NB4 (cell line): ENCODE measurements at places on chromosomes 7 and 10.
A peak's percentile ranks its signal among the peaks of the same experiment; 100 is the strongest.

DNA sequence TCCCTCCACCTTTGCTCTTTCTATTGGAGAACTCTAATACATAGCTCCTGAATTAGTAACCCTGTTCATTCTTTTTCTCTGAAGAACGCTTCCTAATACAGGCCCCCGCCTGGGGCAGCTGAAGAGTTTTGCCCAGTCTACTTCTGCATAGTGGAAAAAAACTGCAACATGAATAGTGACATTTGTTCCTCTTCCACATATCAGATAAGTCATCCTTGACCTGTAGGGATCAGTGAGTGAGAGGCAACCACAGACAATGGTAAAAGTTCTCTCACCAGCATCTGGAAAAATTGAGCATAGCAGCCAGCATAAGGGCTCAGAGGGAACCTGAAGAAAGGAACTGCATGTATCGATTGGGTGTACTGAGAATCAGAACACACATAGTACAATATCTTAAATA lies 262.0 kb downstream of the STK31 start:
- no peak for DNase-seq

GRCh38 chr10:38093816-38094157 lies 350 bp upstream of the ZNF37A start:
- no peak for DNase-seq

DNA sequence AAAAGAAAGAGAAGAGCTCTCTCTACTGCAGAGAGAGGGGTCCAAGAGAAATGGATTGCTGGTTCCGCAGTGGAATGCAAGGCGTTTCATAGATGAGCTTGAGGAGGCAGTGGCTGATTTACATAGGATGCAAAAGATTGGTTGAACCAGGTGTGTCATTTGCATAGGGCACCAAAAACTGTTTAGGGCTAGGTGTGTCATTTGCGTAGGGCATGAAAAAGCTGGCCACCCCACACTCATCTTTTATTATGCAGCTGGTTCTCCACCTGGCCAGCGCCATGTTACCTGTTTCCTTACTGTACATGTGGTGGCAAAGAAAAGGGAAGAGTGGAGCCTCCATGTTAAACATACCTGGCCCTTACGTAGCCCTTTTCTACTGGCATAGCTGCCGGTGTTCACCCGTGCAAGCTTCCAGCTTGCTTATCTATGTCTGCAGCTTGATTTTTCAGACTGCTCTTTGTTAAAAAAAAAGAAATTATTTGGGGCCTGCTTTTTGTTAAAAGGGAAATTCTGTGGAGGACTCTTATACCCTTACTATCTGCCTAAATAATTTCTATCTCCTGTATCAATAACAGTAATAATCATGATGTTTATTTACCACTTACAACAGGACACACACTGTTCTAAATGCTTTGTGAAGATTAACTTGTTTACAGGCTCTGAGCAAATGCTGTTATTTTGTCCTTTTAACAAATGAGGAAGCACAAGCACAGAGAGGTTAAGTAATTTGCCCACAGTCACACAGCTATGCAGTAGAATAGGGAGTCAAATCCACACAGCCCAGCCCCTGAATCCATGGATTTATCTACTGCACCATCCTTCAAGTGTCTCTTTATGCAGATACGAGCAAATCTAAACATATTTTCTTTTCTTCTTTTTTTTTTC lies 33.3 kb downstream of the CASP7 start:
- DNase-seq: no peak

DNA sequence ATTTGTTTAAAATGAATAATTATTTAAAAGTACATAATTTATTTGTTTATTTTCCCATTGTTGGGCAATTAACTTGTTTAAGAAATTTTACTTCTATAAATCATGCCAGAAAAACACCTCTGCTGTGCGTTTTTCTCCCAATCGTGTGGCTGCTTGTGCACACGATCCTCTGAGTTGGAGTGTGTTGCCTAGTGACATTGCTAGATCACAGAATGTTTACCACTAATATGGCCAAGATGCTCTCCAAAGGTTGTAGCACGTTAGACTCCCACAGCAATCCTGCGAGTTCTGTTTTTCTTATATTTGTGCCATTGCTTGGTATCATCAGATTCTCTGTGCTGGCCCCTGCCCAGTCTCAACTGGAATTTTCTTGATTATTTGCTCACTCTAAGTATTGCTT lies 207.1 kb upstream of the ADCY1 start:
- DNase-seq: no peak

DNA sequence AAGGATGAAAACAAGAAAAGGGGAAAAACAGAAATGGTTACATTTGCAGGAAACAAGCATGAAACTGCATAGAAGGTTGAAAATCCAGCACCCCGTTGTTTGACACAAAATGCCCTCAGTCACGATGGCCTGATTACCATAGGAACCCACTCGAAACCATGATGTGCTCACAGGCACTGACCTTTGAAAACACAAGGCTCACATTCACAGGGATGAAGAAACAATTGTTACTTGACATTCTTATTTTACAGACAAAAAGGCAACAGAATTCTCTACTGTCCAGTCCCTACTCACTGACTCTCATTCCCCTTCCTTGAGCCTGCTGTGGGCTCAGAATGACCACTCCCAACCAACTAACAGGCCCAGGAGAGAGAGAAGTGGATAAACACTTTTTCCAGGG lies 131.4 kb upstream of the PDLIM1 start:
- DNase-seq: no peak

DNA sequence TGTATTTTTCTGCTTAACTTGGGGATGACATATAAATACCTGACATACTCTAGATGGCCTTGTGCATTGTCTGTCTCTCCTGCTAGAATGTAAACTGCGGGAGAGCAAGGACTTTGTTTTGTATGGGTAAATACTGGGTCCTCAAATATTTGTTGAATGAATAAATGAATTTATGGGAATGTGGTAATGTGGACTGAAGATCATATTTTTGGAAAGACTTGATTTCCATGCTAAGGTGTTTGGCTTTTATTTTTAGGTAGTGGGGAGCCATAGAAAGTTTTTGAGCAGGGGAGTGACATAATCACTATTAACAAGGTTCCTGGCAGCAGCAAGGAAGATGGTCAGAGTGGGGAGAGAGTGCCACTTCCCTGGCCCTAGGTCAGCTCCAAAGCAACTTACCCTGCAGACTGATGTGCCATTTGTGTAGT lies 27.0 kb downstream of the UBTD1 start:
- DNase-seq: no peak

GRCh38 chr7:52525772-52526341 lies 509.6 kb upstream of the POM121L12 start:
- no peak for DNase-seq

GRCh38 chr7:116534790-116535189 lies 10.0 kb downstream of the CAV1 start:
- DNase-seq: no peak

DNA sequence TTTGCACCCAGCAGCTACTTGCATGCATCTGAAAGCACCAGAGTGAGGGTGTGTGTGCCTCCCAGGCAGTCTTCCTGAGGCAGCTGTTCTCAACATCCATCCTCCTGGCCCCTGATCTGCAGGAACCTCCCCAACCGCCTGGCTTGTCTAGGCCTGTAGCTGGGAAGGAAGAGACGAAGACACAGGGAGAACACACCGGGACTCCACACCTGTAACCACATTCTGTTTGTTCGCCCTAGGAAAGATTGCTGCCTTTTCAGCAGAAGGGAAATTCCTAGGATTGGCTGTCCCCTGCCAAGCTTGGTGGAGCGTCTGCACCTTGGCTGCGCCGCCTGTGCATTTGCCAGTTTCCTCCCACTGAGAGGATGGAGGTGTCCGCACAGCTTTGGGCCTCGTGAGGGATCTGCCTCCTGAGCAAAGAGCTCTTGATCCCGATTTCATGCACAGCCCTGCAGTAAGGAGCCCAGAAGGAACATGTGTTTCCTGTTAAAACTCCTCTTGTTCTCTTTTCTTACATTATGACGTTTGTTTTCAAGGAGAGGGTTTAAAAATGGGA lies 154.6 kb downstream of the TPST1 start:
- no peak for DNase-seq

GRCh38 chr10:62560201-62560819 lies 186.1 kb downstream of the ZNF365 start:
- no peak for DNase-seq

GRCh38 chr10:77970869-77971803 lies 44.6 kb upstream of the DLG5 start:
- peak; percentile 74 for DNase-seq

DNA sequence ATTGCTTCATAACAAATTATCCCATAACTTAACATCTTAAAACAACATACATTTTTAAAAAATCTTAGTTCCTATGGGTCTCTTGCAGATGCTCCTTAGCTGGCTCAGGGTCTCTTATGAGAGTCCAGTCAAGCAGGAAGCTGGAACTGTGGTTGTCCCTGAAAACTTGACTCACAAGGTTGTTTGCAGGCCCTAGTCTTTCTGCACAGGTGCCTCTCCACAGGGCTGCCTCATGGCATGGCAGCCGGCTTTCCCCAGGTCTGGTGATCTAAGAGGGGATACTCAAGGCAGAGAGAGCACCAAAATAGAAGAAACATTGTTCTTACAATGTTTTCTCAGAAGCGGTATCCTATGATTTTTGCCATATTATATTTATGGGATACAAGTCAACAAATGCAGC lies 127.1 kb downstream of the CDK14 start:
- no peak for DNase-seq

DNA sequence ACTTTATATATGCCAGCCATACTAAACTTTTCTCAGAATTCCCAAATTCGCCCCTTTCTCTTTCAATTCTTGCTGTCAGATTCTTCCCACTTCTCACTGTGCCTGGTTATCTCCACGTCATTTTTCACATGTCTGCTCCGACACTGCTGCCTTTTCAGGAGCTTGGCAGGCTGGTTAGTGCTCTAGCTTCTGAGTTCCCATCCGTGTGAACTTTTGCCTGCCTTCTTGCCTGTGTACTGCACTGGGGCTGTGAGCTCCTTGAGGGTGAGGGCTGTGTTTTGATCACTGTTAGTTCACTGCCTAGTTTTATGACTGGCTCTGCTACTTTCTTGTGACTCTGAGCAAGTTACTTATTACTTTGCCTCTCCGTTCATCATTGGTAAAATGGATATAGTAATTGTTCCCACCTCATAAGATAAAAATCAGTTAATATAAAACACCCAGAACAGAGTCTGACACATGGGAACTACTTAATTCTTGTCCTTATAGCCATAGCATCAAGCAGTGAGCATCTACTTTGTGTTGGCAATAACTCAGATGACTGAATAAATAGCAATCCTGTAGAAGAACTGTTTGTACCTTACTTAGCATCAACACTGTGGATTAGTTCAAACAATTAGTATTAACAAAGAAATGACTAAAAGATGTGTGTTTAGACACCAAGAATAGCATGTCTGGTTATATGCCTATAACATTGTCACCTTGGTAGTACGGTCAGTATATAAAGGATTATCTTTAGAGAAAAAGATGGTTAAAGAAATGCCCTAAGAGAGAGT lies 5.5 kb downstream of the GSTO1 start:
- DNase-seq: no peak

DNA sequence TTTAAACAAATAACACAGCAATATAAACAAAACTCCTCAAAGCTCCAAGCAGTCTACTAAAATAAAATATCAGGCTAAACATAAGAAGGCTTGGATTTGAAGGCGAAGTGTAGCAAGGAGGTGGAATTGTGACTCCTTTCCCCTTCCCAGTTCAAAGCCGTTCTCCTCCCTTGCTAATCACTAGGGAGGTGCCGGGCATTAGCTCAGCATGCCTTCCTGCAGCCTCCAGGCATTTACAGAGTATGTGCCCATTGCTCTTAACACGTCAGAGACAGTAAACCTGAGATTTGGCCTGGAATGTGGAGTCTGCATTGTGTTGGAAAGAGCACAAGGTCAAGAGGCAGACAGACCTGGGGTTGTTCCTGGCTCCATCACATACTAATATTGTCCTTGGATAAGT lies 15.6 kb downstream of the CNNM1 start:
- DNase-seq: no peak

DNA sequence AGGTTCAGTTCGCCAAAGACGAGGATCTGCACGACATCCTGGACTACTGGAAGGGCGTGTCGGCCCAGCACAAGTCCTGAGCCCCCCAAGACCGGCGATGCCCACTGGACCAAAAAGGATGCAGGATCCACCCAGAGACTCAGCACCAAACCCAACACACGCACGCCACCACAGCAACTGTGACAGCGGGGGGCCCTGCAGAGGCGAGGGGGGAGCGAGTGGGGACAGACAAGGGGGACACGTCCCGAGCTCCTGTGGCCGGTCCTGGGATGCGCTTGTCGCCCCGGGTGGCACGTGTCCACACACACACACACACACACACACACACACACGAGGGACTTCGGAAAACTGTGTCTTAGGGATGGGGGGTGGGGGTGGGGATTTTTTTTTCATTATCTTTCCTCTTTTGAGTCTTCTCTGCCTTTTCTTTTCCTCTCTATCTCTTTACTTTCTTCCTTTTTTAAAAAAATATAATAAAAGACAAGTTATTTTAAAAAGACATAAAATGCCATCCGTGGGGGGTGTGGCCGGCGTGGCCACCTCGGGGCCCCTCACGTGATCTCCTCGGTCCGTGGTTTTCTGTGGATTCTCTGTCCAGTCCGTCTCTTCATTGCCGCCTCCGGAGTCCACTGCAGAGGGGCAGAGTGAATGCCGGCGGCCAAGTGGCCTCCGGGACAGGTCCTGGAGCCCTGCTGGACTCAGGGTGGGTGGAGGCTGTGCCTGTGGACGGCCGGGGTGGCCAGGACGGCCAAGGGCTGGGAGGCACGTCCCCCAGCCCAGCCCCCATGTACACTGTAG lies 77.1 kb downstream of the ELFN1 start:
- DNase-seq: no peak

DNA sequence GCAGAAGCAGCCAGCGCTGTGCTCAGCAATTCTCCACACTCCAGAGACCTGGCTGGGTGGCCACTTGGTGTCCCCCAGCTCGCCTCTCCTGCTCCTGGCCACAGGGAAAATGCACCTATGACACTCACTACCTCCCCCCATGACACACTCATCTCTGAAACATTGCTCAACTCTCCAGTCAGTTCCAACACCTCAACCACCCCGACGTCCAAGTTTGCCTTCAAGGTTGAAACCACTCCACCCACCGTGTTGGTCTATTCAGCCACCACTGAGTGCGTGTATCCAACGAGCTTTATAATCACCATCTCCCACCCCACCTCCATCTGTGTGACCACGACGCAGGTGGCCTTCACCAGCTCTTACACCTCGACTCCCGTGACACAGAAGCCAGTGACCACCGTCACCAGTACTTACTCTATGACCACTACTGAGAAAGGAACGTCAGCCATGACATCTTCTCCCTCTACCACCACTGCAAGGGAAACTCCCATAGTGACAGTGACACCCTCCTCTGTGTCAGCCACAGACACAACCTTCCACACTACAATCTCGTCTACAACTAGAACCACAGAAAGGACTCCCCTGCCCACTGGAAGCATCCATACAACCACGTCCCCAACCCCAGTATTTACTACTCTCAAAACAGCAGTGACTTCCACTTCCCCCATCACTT lies 2.7 kb downstream of the MUC3A start:
- no peak for DNase-seq
